ENCODE measurements at places on chromosomes 16 and 17.

DNA sequence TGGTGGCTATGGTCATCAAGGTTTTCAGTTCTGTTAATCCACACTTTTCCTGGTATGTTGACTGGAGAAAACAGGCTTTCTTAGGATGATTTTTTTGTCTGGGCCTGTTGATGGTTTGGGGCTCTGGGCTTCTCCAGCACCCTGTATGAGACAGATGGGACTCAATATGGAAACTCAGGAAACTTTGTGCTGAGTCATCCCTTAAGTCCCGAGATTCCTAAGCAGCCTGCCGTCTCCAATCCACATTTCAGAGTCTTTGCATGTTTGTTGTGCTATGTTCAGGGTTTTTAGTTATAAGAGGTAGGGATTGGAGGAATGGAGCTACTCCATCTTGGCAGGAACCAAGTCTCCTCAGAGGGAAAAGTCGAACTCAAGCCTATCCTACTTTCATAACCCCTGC lies 253.3 kb upstream of the FOXF1 start:
- no peak for DNase-seq

GRCh38 chr17:1482680-1483079 lies 9.8 kb downstream of the MYO1C start:
- no peak for DNase-seq

GRCh38 chr17:52536489-52536888 lies 378.0 kb upstream of the CA10 start:
- DNase-seq: no peak

DNA sequence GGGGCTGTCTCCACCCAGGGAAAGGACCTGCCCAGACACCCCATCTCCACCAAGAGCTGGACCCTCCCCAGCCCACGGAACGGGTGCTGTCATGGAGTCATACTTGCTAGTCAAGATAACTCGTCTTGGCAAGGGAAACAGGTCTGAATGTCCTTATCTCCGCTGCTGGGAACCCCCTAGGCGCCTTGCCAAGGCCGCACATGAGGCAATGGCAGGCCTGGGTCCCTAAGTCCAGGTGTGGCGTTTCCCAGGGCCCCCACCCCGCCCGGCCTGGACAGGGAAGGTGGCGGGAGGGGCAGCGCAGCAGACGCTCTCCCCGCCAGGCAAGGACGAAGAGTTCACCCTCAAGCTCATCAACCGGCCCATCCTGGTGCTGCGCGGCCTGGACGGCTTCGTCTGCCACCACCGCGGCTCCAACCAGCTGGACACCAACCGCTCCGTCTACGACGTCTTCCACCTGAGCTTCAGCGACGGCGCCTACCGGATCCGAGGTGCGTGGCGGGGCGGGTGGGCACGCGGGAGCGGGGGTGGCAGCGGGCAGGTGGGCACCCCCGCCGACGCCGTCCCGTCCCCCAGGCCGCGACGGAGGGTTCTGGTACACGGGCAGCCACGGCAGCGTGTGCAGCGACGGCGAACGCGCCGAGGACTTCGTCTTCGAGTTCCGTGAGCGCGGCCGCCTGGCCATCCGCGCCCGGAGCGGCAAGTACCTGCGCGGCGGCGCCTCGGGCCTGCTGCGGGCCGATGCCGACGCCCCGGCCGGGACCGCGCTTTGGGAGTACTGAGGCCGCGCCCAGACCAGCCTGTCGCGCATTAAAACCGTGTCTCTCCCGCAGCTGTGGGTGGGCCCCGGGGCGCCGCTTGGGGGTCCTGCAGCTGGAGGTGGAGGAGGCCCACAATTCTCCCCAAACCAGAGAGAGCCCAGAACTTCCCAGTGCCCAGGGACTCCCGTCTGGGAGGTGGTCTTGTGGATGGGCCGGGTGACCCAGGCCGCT lies 8.4 kb downstream of the FSCN2 start:
- no peak for DNase-seq

DNA sequence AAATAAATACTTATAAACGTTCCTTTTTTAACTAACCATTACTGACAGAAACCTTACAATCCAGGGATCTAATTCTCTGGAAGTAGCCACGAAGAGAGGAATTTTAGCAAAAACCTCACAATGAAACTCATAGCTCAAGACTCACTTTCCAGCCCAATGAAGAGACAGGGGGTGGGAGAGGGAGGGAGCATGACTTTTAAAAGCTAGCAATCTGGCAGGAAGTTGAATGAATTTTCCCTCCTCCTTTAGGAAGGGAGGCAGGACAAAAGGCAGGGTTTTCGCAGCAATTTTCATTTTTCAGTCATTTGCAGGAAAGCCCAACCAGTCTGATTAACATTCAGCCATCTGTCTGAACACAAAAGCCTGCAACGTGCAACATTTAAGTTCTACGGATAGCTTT lies 381.5 kb upstream of the PSMD7 start:
- no peak for DNase-seq

DNA sequence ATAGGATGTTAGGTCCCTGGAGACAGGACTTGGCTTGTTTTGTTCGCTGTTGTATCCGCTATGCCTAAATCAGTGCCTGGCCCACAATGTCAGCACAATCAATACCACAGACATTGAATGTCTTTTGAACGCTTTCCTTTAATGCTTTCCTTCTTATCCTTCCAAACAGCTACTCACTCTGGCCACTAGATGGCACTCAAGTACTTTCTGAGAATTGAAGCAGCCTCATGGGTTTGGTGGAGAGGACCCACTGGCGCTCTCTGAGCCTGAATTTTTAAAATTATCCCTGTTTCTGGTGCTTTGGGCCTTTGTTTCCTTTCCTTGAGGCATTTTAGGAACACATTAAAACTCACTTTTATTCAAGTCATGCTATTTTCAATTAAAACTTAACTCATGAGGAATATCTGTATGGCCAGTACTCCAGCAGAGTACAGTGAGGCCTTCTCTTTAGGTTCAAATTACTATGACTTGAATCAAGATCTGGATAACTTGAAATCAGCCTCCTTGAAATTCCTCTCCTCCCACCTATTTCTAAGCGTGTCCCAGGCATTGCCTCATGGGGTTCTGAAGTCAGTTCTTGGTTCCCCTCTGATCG lies 3.2 kb upstream of the NLRP1 start:
- no peak for DNase-seq

GRCh38 chr16:14321542-14321941 lies 250.4 kb downstream of the MRTFB start:
- no peak for DNase-seq

DNA sequence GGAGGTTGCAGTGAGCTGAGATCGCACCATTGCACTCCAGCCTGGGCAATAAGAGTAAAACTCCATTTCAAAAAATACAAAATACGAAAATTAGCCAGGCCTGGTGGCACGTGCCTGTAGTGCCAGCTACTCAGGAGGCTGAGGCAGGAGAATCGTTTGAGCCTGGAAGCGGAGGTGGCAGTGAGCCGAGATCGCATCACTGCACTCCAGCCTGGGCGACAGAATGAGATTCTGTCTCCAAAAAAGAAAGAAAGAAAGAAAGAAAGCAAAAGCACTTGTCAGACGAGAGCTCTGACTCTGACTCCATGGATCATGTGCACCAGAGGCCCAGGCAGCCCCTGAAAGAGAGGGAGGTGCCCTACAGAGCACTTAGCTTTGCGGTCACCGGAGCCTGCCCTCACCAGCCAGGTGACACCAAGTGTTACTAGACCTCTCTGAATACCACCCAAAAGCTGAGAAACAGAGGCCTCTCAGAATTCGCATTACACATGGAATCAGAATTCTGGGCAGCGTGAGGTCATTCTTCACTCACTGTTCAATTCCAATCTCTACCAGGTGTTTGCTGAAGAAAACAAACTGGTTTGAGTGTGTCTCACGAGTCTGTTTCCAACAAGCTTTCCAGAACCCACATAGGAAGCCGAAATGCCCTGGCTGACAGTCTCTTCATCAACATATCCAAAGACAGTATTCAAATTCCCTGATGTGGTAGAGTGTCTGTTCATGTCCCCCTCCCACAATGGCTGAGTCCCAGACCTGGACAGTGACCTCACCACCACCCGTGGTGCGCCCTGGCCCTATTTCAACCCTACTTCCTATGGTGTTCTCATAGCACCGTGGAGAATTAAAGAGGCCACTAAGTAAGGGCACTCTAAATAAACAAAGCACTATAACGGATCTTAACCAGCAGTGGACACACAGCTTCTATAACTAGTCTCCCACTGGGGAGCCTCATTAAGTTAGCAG lies 1.5 kb downstream of the FLCN start:
- DNase-seq: no peak

GRCh38 chr16:11613381-11614303 lies 26.9 kb upstream of the LITAF start:
- no peak for DNase-seq

DNA sequence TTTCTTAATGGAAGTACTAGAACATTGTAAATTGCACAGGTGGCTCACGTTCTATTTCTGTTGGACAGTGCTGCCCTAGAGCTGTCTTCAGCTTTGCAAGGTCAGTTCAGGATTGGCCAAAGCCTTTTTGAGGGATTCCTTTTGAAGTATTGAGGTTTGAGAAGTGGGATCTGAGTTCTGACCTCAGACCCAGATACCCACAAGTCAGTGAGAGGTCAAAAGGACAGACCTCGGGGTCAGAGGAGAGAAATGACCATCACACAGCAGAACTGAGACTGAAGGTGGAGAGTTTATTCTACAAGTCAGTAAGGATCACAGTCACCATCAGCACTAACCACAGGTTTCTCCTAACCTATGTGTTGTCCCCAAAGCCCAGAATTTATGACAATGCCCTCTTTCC lies 1.7 kb downstream of the ACSM5 start:
- DNase-seq: no peak

DNA sequence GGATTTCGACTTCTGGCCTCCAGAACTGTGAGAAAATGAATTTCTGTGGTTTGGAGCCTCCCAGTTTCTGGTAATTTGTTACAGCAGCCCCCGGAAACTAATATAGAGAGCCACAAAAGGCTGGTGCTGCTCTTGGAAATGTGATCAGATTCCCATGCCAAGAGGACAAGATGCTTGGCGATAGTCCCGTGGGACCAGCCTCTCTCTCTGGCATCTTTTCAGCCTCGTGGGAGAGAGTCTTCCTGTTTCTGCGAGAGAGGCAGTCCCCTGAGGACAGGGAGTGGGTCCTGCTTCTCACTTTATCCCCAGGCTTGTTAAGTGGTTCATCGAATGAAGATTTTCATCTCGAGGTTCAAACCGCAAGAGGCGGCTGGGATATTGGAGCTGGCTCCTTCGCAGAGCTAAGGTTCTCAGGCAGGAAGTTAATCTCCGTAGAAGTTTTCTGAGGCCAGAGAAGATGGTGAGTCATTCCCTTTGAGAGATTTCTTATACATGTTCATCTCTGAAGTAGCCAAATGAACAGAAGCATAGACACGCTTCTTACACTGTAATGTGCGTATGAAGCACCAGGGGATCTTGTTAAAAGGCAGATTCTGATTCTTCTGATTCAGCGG lies 211.6 kb upstream of the SDK2 start:
- no peak for DNase-seq

DNA sequence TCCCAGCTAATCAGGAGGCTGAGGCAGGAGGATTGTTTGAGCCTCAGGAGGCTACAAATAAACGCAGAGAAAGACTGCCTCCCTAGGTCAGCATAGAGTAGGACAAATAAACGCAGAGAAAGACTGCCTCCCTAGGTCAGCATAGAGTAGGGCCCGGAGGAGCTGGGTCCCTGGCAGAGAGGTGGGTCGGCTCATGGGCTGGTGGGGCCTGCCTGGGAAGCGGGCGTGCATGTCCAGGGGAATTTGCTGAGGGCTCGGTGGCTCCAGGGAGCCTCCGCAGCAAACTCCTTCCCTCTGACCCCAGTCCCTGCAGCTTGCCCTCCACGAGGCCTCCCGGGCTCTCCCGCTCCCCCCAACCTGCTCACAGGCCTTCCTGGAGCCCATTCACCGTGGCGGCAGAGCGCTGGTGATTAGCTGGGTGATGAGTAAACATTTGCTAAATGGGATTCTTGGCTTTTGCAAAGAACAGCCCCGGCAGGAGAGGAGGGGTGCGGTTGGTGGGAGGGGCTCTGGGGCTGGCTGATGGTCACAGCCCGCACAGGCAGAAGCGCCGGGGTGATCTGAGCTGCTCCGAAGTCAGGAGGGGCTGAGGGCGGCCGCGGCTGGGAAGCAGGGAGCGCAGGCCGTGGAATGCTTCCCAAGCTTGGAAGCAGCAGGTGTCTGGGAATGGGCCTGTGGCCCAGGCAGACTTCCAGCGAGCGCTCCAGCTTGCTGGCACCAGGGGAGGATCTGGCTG lies 93.1 kb downstream of the RTN4RL1 start:
- no peak for DNase-seq

DNA sequence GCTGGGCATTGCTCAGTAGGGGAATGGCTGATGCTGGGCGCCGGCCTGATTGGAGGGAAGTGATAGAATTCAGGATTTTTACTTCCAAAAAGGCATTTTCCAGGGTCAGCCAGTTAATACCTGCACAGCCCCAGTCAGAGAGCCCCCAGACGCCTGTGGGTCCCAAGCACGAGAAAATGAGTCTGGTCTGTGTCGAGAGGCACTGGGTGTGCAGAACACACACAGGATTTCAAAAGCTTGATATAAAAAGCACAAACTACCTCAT lies 164.6 kb upstream of the TNRC6C start:
- DNase-seq: no peak

DNA sequence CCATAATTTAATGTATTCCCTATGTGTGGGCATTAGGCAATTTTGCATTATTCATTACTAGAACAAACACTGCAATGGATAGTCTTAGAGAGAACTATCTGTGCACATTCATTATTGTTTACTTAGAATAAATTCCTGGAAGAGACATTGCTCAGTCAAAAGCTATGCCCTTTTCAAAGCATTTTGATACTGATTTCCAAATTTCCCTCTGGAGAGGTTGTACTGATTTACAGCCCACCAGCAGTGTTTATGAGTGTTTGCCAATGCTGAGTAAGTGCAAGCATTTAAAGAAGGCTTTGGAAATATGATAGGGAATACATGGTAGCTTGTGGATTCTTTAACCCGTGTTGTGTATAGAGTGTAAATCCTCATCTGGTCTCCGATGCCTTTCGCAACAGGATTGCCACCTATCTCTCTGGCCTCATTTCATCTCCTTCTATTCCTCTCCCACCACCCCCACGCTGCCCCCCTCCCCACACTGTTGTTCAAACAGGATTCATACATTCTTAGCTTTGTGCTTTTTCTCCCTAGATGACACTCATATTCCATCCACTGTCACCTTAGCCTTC lies 33.4 kb upstream of the MMD start:
- DNase-seq: no peak

DNA sequence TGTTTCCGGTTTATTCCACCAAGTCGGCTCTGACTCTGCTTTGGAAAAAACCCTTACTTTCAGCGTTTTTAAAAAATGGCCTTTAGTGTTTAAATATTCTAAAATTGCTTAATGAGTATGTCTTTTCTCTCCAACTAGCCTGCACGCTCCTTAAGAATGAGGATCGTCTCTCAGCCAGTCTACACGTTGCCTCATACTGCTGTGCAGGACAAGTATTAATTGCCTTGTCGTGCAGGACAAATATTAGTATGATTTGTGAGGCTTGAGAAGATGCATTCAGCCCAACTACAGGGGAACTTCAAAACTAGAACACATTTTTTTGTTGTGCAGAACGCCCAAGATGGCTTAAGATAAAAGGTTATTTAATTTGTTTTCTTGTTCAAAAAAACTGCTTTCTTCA lies 61.2 kb downstream of the MARCHF10 start:
- no peak for DNase-seq

- no peak for DNase-seq
Observed at GRCh38 chr17:69761011-69761410, 314.0 kb upstream of the KCNJ16 start.

Measured in stimulated activated CD8-positive, alpha-beta memory T cell treated with anti-CD3 and anti-CD28 coated beads, Interleukin-4, amount 100 ng/mL, for 4 hours (primary cell).